ENCODE measurements at places on chromosomes 11 and 22.
A peak's percentile ranks its signal among the peaks of the same experiment; 100 is the strongest.

DNA sequence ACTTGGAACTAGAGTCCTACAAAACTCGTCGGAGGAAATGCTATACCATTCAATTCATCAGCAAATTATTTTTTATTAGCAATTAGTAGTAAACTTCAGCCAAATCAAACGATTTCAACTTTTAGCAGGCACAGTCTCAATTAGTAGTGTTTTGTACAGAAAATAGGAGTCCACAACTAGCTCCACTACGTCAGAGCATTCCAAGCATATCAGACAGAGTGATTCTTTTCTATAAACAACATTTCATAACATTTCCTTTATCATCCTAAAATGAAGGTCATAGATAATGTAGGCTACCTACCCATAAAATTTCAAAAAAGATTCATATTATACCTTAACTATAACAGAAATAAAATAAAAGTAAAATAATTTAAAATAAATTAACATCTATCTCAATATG, 169.9 kb downstream of the KIF18A start:
- peak; percentile 68 for DNase-seq

- no peak for DNase-seq
These were observed 24.0 kb downstream of the TPST2 start for GRCh38 chr22:26565889-26566288.

DNA sequence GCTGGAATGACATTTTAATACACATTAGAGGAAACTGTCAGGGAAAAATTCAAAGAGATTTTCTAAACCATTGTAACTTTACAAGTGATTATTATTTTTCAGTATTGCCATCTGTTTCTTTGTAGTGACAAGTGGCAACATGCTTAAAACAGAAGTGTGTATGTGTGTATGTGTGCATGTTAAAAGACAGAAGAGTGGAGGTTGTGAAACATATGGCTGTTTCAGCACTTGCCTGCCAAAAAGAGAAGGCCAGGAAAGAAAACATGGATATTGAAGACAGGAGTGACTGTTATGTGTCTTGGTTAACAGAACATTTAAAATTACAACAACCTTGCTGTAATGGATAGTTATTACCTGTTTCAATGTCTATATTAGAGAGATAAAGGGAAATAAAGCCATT, 24.3 kb upstream of the VWA5A start:
- no peak for DNase-seq

DNA sequence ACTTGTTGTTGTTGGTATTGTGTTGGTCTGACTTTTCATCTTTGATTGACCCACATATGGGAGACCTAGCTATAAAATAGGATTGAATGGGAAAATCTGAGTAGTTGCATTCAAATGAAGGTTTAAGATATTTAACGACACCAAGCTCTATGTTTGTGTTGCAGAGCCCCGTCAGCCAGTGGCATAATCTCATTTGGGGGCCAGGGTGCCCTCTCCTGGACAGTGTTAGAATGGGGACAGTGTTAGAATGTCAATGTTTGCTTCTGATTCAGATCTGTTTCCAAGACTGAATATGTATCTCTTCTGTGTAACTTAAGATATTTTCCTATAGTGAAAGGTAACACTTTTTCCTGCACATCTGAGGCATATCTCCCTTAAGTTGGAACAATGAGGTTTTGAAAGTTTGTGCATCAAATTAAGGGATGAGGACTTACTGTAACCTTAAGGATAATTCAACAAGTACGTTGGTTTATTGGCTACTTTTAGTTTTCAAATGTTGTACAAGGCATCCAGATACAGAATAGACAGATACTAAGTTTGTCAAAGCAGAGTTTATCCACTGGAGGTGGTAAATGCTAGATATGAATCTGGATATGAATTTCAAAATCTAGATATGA, 5.3 kb upstream of the OR52M1 start:
- peak; percentile 47 for DNase-seq

DNA sequence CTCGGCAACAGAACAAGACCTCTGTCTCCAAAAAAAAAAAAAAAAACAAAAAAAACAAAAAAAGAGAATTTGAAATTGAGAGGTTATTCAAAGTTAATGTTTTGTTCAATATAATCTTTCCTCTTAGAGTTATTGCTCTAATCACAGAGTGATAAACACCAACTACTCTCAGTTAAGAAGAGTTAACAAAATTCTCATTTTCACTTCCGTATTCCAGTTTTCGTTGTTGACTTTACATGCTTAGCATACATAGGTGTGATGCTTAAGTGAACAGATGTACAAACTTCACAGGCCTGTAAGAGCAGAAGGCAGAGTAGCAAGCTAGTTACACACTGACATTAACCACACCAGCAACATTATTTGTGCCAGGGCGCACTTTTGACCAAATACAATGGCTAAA, 12.3 kb downstream of the EIF4ENIF1 start:
- DNase-seq, result no peak

DNA sequence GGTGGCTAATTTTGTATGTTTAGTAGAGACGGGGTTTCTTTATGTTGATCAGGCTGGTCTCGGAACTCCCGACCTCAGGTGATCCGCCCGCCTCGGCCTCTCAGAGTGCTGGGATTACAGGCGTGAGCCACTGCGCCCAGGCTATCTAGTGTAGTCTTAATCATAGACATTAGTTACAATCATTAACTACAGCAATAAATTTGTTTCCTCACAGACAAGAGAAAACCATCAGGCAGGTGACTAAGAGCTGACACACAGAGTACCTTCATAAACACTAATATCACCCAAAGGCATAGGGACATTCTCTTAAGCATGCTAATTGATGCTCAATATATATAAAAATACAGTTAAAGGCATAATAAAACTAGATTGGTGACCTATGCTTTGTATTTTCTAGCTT, 19.4 kb downstream of the SDHD start:
- DNase-seq, result no peak

DNA sequence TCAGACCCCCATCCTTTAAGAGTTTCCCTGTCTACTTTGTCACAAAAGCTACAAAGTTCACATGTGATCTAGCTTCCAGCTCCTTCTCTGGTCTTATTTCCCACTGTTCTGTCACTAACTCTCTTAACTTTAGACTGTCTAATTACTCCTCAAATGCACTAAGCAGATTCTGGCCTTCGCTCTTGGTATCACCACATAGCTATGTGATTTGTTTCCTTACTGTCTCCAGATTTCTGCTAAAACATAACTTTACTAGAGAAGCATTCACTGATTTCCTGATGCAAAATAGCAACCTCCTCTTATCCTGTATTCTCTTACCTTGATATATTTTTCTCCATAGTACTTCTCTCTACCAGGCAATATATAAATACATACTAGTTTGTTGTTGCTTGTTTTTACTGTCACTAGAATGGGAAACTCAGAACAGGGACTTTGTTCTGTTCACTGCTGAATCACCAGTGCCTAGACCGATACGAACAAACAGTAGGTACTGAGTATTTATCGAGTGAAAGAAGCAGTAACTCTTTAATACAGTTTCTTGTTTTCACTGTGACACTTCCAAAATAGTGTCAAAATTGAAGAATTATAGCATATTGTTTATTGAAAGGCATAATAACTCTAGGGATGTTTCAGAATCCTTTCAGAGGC, 205.6 kb downstream of the DDX10 start:
- DNase-seq, result peak; percentile 87

DNA sequence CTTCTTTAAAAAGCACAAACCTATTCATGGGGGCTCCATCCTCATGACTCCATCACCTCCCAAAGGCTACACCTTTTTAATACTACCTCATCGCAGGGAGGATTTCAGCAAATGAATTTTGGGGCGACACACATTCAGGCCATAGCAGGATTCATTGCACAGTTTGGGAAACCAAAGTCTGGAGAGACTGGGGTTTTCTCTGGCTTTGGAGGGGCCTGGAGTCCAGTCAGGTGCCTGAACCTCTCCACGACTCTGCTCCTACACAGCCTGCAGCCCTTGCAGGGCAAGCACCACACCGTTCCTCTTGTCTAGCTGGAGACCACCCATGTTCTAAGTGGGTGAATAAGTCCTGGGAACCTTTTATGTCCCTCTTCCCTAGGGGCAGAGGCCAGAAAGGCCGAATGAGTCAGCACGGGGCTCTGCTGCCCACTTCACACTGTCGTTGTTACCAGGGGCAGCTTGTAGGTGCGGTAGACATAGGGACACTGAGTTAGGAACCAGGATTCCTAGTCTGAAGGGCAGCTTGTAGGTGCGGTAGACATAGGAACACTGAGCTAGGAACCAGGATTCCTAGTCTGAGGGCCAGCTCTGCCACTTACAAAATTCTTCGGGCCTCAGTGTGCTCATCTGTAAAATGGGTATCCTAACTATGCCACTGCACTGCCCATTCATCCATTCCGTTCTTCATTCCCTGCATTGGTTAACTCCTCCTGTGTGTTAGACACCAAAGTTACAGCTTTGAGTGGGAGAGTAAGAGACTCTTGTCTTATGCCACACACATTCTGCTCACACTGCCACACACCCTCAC, 251.7 kb upstream of the B3GAT1 start:
- no peak for DNase-seq

DNA sequence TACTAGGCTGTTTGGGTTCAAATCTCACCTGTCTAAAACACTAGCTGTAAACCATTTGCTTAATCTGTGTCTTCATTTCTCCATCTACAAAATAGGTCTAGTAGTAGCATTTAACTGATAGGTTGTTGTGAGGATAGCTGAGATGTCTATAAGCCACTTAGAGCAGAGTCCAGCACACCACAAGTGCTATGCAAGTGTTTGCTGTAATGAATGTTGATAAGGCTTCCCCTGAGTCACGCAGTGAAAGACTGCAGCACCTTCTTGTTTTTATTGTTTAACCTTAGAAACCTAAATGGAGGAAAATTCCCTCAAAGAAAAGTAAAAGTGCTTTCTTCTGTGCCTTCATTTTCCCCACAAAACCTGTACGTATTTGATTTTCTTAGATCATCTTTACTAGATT, 23.1 kb upstream of the LDHA start:
- no peak for DNase-seq

GRCh38 chr11:65317025-65317786, 2.5 kb downstream of the CDC42EP2 start:
- peak; percentile 73 for DNase-seq

DNA sequence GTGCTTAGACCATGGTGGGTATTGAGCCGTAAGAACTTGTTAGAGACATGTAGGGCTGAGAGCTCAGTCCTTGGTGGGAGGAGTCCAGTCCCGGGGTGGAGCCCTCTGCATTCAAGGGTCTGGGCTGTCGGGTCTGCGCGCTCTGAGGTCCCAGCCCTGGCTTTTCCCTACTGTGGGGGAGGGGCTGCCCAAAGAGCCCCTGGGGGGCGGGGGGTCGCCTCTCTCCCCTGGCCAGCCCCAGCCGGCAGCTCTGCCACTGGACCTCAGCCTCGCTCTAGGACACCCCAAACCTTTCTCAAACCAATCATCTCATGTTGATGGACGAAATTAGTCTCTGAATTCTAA, 1006.4 kb downstream of the BRD1 start:
- no peak for DNase-seq

- no peak for DNase-seq
These were observed 50.3 kb downstream of the ISX start for GRCh38 chr22:35116269-35116668.

Measured in EH (cell line).